ENCODE measurements at places on chromosomes 6 and 20. TPM values are rescaled to one million over a fixed set of nuclear protein-coding genes. Genes with fewer than 3 reads are reported as not detected.

DNA sequence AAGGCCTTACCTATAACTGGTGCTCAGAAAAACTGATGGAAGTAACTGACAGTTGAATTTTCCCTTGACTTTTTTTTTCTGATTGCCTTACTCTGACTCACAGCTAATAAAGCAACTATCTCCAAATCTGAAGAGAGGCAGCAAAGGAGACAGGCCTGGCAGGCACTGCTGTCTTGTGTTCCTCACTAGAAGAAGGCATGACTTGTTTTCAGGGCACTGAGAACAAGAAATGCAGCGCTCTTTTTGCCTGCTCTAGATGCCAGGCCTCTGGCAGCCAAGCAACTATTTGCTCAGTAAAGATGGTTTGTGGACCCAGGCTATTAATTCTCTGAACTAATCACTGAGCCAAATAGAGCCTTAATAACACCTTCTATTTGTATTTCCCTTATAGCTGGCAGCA, 155.1 kb downstream of the PRDM13 start:
- no peak for DNase-seq

- DNase-seq: no peak
Observed at GRCh38 chr20:32190616-32191415, 16.7 kb downstream of the PLAGL2 start.

- no peak for DNase-seq
Observed at GRCh38 chr20:353166-353565, 6.3 kb downstream of the NRSN2 start.

GRCh38 chr6:142676027-142676443, 268.9 kb downstream of the HIVEP2 start:
- no peak for DNase-seq

DNA sequence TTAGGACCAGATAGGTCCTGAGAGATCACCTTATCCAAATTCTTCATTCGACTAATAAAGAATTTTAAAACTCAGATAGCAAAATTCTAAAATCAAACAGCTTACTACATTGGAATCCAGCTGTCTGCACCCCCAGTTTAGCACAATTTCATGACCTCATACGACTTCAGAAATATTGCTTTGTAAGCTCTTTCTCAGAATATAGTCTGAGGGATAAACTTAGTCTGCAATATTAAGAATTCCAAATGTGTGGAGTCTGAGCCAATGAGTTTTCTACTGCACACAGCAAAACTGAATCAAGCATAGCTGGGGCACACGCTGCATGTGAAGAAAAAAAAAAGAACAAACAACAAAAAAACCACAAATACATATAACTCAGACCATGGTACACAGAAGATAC, 541.6 kb upstream of the CHD6 start:
- DNase-seq: no peak

DNA sequence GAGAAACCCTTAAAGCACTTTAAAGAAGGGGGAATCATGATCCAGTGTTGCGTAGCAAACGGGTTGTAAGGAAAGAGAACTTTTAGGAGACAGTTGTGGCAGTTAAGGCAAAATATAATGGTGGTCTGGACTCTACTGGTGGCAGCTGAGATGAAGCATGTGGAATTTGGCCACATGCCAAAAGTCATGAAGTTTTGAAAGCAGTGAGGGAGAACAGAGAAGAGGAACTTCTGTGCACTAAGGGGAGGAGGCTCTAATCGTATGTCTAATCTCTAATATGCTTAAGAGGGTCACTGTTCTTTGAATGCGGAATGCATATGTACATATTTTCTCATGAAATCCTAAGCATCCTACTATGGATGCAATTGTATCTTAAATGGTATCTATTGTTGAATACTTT, 91.5 kb downstream of the RIMS1 start:
- no peak for DNase-seq

DNA sequence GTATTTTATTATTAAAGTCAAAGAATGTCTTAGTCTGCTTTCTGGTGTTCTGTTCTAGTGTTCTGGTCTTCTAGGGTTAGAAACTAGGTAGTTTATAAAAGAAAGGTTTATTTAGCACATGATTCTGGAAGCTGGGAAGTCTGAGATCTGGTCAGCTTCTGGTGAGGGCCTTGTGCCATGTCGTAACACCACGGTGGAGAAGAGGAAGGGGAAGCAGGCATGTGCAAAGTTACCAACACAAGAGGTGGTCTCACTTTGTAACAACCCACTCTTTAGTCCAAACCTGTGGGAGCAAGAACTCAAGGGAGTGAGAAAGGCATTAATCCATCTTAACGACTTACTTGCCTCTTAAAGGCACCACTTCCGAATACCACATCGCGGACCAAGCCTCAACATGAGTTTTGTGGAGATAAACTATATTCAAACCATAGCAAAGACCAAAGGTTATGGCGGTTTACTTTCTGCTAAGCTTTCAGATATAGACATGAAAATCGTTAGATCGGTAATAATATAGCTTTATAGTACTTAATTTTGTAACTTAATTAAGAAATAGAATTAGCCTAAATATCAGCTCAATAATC, 99.4 kb downstream of the NCOA3 start:
- DNase-seq: no peak

Gene PHF1
- 59.1 TPM for polyA plus RNA-seq

Gene MAFB
- 117 TPM for polyA plus RNA-seq

Gene ECT2L
- 0.25 TPM for polyA plus RNA-seq

Gene OXT
- polyA plus RNA-seq: 0.86 TPM

Gene CST2
- polyA plus RNA-seq: not detected

Gene SLC52A3
- polyA plus RNA-seq: 4.8 TPM
